ENCODE measurements at places on chromosomes 6 and 20. TPM values are rescaled to one million over a fixed set of nuclear protein-coding genes. Genes with fewer than 3 reads are reported as not detected.
A peak's percentile ranks its signal among the peaks of the same experiment; 100 is the strongest.

DNA sequence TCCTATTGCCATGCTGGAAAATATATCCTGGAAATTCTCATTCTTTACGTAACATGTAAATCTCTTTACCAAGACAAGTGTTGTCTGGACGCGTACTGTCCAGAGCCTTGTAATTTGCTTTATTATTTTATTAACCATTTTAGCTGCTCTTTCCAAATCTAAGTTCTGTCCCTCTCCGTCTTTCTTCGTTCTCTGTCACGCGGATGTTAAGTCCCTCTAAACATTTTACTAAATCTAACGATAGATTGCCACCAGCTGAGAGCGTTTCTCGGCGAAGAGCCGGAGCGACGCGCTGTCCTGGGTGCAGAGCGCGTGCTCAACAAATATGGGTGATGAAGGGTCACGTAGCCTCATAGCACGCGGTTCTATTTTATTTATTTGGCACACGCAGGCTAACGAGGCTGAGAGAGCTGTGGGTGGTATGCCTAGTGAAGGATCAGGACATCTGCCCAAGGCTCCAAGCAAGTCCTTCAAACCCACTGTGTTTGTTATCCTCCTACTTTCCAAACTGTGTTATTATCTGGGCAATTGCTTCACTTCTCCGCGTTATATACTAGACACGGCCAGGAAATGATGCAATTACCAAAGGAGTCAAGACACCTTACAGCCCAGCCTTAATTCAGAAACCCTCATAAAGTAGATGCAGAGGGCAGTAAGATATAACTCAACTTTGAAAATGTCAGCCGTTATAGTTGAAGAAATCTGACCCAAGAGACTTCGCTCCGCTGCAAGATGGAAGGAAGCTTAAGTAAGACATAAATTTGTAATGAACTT, 10.0 kb upstream of the NCOA7 start:
- peak; percentile 65 for DNase-seq

DNA sequence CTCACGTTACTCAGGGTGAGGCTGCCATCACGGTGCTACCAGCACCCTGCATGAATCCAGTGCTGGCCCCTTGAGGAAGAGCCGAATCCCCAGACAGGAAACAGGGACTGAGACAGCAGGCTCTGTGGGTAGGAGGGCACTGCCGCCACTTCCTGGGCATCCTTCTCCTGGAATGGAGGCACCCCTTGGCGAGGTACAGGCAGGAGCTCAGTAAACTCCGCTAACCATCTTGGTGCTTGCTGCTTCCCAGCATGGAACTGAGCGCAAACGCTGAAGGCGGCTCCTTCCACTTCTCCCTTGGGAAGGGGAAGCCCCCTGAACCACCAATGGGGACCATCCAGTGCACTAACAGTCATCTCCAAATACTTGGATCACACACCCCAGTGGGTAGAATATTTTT, 13.5 kb upstream of the CCDC167 start:
- DNase-seq = no peak

GRCh38 chr6:6696867-6697531, 108.5 kb downstream of the LY86 start:
- DNase-seq = no peak

DNA sequence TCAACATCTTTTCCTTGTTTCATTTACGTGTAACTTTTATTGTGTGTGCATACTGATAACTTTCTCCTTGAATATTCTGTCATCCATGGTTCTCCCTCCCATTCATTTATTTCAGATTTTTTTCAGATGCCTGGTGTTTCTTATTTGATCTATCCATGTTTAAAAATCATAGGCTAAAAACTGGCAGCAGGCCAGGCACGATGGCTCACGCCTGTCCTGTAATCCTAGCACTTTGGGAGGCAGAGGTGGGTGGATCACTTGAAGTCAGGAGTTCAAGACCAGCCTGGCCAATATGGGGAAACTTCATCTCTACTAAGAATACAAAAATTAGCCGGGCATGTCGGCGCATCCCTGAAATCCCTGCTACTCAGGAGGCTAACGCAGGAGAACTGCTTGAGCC, 31.1 kb downstream of the ABT1 start:
- DNase-seq = no peak

DNA sequence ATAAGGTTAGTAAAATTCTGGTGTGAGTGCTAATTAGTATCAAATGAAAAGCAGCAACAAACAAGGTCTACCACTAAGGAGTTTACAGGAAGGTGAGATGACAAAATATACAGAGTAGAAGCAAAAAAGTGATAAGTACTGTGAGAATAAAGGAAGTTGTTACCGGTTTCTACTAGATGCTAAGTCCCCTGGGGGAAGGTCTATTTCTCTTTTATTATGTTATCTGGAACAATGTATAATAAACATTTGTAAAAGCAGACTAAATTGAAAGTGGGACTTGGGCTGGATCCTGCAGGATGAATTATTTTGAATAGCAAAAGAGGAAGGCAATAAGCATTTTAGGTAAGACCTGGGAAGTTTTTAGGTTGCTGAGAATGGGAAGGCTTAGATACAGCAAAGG, 158.7 kb upstream of the SLC22A16 start:
- peak; percentile 10 for DNase-seq

GRCh38 chr6:74000666-74001490, 304.9 kb downstream of the CD109 start:
- DNase-seq = no peak

- DNase-seq = no peak
These were observed 326.7 kb downstream of the BCKDHB start for GRCh38 chr6:80433010-80433672.

GRCh38 chr20:36791862-36792261, 18.3 kb upstream of the DSN1 start:
- no peak for DNase-seq

- no peak for DNase-seq
These were observed 87.7 kb downstream of the EPB41L2 start for GRCh38 chr6:130975325-130975724.

DNA sequence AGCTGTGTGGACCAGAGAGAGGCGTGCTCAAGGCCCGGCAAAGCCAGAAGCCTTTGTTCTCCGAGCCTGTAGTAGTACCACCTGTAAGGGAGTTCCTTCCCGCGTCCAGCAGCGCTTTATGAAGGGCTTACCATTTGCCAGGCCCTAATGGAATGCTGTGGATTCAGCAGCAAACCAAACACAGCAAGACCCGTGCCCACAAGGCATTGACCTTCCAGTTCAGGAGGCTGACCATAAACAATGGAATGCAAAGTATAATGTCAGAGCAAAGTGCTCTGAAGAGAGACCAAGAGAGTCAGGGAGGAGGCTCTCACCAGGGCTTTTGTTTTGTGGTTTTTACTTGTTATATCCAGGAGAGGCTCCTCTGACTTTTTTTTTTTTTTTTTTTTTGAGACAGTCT, 209.8 kb downstream of the ZMYND8 start:
- no peak for DNase-seq

- peak; percentile 61 for DNase-seq
These were observed at the start of gene TAB2 for GRCh38 chr6:149317644-149318571. TSS of gene TAB2 (plus strand) at chr6:149317712. CDS start at chr6:149369998, 52,286 bp downstream.

- no peak for DNase-seq
These were observed 7.4 kb upstream of the ULBP3 start for GRCh38 chr6:150076196-150076893.

GRCh38 chr20:4161401-4162251, 146.3 kb upstream of the RNF24 start:
- DNase-seq = no peak

DNA sequence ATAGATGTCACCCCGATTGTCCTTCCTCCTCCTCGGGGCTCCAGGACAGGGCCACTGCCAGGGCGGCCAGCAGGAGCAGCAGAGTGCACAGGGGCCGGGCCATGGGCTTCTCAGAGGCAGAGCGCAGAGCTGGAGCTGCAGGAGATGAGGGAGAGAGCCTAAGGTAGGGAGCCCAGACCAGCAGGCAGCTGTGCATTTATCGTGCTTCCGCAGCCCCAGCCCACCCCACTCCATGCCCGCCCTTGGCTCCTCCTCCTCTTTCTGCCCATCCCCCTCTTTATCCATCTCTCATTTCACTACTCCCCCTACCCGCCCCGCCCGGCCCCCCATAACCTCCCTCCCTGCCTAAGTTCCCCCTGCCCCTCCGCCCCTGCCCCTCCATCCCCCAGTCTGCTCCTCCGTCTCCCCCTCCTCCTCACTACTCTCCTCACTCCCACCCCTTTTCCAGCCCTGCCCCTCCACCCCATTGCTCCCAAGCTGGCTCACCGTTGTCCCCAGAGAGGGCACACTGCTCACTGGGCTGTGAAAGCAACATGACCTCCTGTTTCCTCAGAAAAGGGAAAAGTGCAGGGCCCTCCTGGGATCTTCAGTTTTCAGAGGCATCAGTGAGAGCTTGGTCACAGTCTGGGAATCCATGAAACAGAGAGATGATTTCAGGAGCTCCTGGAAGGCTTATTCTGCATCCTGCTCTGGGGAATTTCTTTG, 25.5 kb upstream of the CST1 start:
- DNase-seq = no peak

DNA sequence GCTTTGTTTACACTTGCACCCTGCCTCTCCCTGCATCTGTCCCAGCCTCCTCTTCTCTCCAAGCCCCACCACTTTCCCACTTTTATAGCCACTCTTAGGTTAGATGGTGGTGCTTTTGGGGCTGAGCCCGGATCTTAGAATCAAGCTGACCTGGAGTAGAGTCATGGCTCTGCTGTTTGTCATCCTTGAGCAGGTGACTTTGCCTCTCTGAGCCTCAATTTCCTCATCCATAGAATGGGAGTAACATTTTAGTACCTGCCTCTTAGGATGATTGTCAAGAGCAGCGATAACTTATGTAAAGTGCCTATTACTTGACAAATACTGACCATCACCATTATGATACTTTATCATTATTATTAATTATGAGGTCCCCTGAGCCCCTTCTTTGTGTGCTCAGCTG, 48.2 kb downstream of the CPNE5 start:
- no peak for DNase-seq

GRCh38 chr6:120010075-120010474, 660.5 kb upstream of the MAN1A1 start:
- DNase-seq = no peak

GRCh38 chr6:19805129-19805481, 32.1 kb upstream of the ID4 start:
- DNase-seq = no peak

- no peak for DNase-seq
These were observed 25.0 kb downstream of the TTK start for GRCh38 chr6:80029470-80029869.

DNA sequence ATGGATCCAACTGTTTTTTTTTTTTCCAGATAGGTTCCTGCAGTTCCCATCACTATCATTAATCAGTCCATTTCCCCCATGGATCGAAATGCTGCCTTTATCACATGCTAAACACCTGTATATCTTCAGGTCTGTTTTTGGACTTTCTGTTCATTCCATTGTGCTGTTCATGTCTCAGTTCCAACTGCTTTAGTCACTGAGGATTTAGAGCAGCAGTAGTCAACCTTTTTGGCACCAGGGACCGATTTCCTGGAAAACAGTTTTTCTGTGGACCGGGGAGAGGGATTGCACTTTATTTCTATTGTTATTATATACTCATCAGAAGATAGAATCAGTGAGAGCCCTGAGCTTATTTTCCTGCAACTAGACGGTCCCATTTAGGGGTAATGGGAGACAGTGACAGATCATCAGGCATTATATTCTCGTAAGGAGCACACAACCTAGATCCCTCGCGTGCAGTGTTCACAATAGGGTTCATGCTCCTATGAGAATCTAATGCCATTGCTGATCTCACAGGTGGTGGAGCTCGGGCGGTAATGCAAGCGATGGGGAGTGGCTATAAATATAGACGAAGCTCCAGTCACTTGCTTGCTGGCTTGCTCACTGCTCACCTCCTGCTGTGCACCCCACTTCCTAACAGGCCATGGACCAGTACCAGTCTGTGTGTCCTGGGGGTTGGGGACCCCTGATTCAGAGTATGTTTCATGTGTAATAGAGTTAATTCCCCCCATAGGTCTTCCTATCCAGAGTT, 46.0 kb downstream of the CAP2 start:
- no peak for DNase-seq

DNA sequence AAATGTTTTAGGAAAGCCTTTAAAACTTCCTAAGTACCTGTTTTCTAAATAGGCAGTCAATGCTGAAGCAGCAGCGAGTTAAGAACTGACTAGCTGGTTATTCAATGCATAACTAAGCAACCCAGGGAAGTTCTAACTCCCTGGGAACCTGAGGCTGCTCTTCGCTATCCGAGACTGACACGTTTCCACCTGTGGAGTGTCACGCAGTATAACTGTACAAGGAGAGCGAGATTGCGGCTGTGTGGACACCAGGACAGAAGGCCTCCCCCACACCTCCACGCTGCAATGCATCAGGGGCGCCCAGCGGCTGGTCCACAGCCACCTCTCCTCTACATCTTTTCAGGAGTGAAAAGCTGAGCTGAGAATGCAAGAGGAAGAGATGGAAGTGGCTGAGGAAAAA, 8.0 kb downstream of the PXDC1 start:
- no peak for DNase-seq

DNA sequence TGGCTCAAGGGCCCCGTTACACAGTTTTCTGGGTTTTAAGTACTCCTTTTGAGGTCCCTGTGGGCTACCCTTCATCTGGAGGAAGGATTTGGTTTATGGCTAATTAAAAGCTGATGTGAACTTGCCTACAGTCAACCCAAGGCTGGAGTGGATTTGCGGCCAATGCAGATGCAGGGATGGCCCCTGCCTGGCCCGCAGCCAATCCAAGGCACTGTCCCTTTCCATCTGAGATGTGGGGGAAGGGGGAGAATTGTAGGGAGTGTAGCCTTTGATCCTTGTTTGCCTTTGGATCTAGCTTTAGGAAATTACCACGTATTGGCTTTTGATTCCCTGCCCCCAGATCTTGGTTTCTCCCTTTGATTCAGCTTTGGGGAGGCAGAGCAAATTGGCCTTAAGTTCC, 128.0 kb upstream of the GGTLC1 start:
- no peak for DNase-seq

- DNase-seq = no peak
These were observed 46.2 kb downstream of the LY86 start for GRCh38 chr6:6634735-6635075.

Gene WFDC2
- polyA plus RNA-seq = not detected

Gene RSPO3
- polyA plus RNA-seq = not detected

Gene GINM1
- 31.9 TPM for polyA plus RNA-seq

Gene NKX2-4
- not detected for polyA plus RNA-seq

Gene TFAP2B
- not detected for polyA plus RNA-seq

Gene SLC22A23
- 0.43 TPM for polyA plus RNA-seq

Gene LBP
- polyA plus RNA-seq = not detected

Gene PAX1
- polyA plus RNA-seq = not detected

Gene TRIM15
- polyA plus RNA-seq = not detected

Gene BMP2
- polyA plus RNA-seq = not detected

Gene SLC17A9
- polyA plus RNA-seq = 10.0 TPM

Gene KCNS1
- 0.06 TPM for polyA plus RNA-seq

Gene APOBEC2
- 0.70 TPM for polyA plus RNA-seq

Gene PNPLA1
- polyA plus RNA-seq = 0.27 TPM

Gene TRIM27
- 39.8 TPM for polyA plus RNA-seq

Measured in naive B cell (primary cell).